ENCODE measurements at places on chromosomes 16 and 17.
A peak's percentile ranks its signal among the peaks of the same experiment; 100 is the strongest.

- peaks cover 4% of the 10 kb centered on the region for H3K36me3 ChIP-seq
- peak overlapping the region; percentile 9 for H3K4me3 ChIP-seq
- peak; percentile 17 for DNase-seq
- peaks cover 35% of the 10 kb centered on the region for H3K4me1 ChIP-seq
These were observed 592.3 kb downstream of the MAF start for GRCh38 chr16:79008036-79008868.

- H3K4me3 ChIP-seq, result no peak overlapping the region
- peaks cover 24% of the 10 kb centered on the region for H3K27me3 ChIP-seq
- DNase-seq, result no peak
- H3K4me1 ChIP-seq, result peaks cover 13% of the 10 kb centered on the region
- H3K27ac ChIP-seq, result no peak overlapping the region
These were observed 3.6 kb upstream of the ALOX12B start for GRCh38 chr17:8091033-8091687.

GRCh38 chr17:67449065-67449464 is 72.0 kb downstream of the PITPNC1 start:
- H3K4me3 ChIP-seq, result peak overlapping the region; percentile 82
- DNase-seq, result no peak
- no peaks in the 10 kb centered on the region for H3K27me3 ChIP-seq

DNA sequence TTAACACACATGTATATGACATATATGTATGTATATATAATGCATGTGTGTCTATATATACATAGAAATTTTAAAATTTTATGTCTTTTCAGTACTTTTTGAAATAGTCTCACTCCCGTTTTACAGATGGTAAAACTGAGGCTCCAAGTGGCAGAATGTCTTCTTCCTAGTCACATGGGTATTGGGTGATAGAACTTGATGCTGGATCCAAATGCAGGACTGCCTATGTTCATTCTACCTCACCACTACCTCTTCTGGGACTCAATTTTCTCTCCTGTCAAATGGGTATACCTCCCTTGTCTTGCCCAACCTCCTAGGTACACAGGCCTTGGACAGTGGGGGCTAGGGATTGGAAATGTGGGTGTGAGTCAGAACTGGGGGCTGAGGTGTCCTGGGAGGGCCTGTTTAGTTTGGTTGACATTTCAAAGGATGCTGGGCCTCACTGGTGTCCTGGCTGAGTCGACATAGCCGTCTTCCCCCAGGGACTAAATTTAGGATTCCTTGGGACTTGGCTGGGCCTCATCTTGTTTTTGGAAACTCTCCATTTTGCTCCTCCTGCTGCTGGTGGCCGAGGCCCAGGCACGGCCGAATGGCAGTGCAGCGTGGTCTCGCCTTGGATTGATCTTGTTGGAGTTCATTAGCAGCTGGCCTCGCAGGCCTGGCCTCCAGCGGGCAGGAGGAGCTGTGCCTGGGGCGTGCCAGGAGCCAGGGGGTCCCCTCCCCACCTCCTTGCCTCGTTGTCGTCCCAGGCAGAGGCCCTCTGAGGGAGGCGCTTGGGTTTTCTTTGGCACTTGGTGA is 25.9 kb downstream of the NKD1 start:
- no peaks in the 10 kb centered on the region for H3K27me3 ChIP-seq
- H3K4me1 ChIP-seq, result peaks cover 5% of the 10 kb centered on the region
- DNase-seq, result no peak

GRCh38 chr17:13078591-13079385 is 61.0 kb upstream of the ELAC2 start:
- H3K4me1 ChIP-seq, result no peaks in the 10 kb centered on the region
- H3K36me3 ChIP-seq, result no peaks in the 10 kb centered on the region
- no peak for DNase-seq
- no peak overlapping the region for H3K27ac ChIP-seq
- peaks cover 10% of the 10 kb centered on the region for H3K27me3 ChIP-seq
- H3K4me3 ChIP-seq, result no peak overlapping the region

DNA sequence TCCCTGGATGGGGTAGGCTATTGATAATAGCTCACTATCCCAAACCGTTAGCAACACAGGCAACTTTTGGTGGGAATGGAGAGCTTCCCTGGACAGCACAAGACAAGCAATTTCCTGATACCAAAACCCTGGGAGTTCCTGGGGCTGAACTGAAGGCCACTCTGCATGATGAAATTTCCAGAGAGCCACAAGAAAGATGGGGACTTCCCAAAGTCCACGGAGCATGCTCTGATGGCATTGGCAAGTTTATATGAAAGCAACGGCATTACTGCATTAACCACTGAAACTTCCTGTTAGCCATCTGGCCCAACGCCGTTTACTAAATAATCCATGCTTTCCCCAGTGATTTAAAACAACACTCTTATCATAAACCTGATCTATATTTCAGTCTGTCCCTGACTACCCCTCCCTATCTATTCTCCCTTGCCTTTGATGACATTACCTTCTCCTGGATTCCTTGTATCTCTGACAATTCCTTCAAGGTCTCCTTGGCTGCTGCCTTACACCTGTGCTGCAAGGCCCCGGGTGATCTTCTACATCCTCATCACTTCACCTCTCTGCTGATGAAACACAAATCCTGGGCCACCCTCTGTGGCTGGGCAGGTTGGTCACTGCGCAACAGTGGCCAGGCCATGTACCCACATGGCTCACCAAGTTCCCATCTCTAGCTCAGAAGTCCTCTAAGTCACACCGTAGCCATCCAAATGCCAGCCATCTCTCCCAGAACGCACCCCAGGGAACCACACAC is 108.5 kb upstream of the RCVRN start:
- H3K36me3 ChIP-seq, result no peaks in the 10 kb centered on the region
- H3K27me3 ChIP-seq, result no peaks in the 10 kb centered on the region
- no peak overlapping the region for H3K27ac ChIP-seq
- H3K4me1 ChIP-seq, result no peaks in the 10 kb centered on the region
- no peak overlapping the region for H3K4me3 ChIP-seq

DNA sequence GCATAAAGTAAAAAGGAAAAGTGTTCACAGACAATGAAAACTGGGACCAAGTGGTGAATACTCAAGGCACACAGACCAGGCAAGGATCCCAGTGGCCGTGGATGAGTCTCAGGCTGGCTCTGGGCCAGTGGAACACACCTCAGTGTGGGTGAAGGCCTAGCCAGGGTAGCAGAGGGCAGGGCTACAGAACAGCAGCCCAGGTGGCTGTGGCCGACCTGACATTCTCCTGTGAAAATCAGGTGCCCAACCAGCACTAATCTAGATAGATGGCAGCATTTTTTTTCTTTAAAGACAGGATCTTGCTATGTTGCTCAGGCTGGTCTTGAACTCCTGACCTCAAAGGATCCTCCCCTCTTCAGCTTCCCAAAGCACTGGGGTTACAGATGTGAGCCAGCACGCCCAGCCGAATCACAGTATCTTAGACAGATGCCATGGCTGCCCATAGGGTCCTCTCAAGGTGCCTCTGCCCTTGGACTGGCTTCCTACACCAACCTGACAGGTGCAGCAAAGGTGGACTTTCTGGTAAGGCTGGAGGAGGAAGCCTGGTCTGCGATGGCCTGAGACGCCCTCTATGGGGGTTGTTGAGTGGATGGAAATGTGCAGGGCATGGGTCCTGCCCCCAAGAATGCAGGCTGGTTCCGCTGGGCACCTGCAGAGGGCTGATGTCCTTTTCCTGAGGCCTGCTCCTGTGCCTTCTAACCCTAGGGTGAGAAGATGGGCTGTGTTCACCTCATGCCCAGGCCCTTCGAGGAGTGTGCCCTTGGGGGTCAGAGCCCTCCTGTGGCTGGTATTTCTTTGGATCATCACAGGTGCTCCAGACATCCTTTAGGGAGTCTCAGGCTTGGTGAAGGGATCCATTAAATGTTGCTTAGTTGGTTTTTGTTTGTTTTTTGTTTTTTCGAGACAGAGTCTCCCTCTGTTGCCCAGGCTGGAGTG is 3.8 kb upstream of the P4HB start:
- H3K4me1 ChIP-seq, result peaks cover 49% of the 10 kb centered on the region
- H3K36me3 ChIP-seq, result peaks cover 16% of the 10 kb centered on the region
- peak overlapping the region; percentile 90 for H3K4me3 ChIP-seq
- peak overlapping the region; percentile 97 for H3K27ac ChIP-seq

DNA sequence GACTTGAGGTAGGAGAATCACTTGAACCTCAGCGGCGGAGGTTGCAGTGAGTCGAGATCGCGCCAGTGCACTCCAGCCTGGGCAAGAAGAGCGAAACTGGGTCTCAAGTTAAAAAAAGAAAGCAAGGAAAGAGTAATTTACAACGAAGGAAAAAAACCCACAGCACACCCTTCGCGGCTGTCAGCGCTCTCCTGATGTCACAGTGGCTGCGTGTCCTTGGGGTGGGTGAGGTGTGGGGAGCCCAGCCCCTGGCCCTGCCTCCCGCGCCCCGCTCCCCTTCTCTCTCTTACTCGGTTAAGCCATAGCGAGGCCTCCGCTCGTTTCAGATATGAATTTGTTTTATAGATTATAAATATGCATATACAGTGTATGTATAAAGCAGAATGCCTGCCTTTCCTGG is 740 bp upstream of the JPT2 start:
- H3K4me1 ChIP-seq, result peaks cover 31% of the 10 kb centered on the region
- no peaks in the 10 kb centered on the region for H3K27me3 ChIP-seq
- no peak overlapping the region for H3K27ac ChIP-seq
- DNase-seq, result no peak

DNA sequence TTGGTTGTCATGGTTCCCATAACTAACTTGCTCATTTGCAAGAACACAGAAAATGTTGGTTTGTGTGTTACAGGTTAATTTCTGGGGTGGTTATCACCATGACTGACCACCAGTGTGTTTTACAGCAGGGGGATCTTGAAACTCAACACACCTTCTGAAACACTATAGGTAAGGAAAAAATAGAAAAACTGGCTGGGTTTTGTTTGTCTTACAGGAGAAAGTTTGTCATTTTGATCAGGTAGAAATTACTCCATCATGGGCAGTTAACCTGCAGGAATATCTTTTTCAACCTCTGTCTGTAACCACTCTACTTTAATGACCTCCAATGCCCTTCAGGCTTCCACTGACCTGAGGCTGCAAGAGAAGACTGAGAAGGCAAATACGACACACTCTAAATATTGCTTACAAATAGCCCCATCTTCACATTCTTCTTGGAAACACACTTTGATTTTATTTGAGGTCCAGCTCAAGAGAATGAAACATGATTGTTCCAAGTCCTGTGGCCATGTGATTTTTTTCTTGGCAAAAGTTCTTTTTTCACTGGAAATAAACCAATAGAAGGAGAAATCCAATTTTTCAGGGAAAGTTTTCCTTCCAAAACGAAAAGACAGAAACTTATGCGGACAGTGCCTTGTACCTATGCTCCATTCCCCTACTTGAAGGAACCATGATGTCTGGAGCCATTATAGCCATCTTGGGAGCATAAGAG is 428.7 kb upstream of the SALL1 start:
- no peaks in the 10 kb centered on the region for H3K36me3 ChIP-seq
- H3K27ac ChIP-seq, result no peak overlapping the region
- no peaks in the 10 kb centered on the region for H3K27me3 ChIP-seq
- no peak for DNase-seq
- H3K4me1 ChIP-seq, result no peaks in the 10 kb centered on the region

GRCh38 chr16:26031286-26031685 is 339.5 kb downstream of the HS3ST4 start:
- H3K36me3 ChIP-seq, result no peaks in the 10 kb centered on the region
- no peaks in the 10 kb centered on the region for H3K4me1 ChIP-seq
- H3K4me3 ChIP-seq, result no peak overlapping the region
- H3K27me3 ChIP-seq, result peaks cover 6% of the 10 kb centered on the region
- DNase-seq, result no peak
